ENCODE measurements at places on chromosomes 5 and 9. TPM values are rescaled to one million over a fixed set of nuclear protein-coding genes. Genes with fewer than 3 reads are reported as not detected.
A peak's percentile ranks its signal among the peaks of the same experiment; 100 is the strongest.

DNA sequence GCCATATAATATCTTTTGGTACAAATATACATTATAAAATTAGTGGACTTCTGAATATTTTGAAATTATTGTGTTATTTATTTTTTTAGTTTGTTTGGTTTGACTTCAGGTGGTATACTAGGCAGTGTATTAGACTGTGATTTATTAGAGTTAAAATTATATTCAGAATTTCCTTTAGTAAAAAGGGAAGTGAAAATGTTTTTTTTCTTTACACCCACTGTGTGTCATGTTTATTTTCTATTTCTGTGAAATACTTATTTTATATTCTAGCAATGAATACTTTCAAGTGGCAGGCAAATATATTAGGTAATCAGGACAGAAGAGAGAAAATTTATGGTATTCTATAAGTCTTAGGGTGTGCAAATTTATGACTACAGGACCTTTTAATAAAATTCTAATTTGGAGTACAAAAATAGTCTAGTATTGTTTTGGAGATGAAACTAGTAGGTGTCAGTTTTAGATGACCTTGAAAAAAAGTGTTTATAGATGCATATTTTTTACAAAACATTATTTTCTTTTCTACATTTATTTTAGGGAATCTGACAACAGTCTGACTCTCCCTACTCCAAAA lies 8.8 kb downstream of the CSNK1G3 start:
- no peak for DNase-seq

GRCh38 chr5:82599692-82600091 lies 321.5 kb upstream of the RPS23 start:
- DNase-seq = no peak

DNA sequence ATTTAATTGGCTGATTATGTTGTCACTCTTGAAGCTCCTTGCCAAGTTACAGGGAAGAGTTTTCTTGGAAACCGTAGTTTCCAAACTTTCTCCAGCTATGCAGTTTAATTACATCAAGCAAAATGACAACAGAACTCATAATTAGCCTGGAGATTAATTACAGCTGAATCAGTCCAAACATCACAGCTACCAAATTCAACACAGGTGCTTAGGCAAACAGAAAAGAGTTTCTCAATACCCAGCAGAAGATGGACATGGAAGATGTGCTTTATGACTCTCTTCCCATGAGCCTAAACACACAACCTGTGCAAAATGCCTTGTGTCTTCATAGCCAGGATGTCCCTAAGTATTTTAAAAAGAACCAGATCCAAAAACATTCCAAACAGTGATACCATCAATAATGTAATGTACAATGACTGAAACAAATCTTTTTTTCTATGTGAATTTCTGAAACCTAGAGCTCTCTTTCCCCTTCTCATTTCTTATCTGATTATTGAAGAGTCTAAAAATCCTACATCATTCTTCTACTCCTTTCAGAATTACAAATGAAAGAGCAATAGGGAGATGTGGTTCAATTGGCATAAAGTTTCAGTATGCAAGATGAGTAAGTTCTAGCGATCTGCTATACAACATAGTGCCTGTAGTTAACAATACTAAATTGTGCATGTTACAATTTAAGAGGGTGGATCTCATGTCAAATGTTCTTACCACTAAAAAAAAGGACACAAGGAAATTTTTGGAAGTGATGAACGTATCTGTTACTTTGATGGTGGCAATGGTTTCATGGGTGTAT lies 124.3 kb downstream of the RASEF start:
- no peak for DNase-seq

The SARDH gene
- total RNA-seq = 4.1 TPM

The ADAMTS16 gene
- total RNA-seq = not detected

- DNase-seq = no peak
Measured at GRCh38 chr5:172145870-172146747, 41.9 kb downstream of the STK10 start.

The LPAR1 gene
- total RNA-seq = not detected

DNA sequence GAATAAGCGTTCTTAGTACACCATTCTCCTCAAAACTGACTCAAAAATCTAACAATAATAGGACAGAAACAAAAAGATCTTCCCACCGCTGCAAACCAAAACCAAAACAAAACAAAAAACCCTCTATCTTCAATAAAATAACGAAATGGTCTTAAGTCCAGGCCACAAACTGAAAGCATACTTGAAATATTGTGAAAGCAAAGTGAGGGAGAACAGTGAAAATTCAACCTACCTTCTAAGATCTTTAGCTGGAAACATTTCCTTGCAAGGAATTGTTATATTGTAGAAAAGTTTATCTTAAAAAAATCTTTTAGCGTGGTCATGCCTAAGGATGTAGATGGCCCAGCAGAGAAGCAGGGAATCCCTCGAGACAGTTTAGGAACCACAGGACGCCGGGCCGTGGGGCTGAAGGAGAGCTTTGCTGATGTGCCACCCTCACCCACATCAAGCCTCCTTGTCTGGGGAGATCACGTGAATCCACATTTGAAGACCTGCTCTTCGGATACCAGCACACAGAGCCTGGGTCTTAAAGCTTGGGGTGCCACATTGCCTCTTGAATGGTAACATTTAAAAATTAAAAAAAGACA lies 27.8 kb upstream of the LVRN start:
- DNase-seq = no peak

GRCh38 chr5:132019337-132019736 lies 7.9 kb upstream of the ACSL6 start:
- DNase-seq = peak; percentile 4

DNA sequence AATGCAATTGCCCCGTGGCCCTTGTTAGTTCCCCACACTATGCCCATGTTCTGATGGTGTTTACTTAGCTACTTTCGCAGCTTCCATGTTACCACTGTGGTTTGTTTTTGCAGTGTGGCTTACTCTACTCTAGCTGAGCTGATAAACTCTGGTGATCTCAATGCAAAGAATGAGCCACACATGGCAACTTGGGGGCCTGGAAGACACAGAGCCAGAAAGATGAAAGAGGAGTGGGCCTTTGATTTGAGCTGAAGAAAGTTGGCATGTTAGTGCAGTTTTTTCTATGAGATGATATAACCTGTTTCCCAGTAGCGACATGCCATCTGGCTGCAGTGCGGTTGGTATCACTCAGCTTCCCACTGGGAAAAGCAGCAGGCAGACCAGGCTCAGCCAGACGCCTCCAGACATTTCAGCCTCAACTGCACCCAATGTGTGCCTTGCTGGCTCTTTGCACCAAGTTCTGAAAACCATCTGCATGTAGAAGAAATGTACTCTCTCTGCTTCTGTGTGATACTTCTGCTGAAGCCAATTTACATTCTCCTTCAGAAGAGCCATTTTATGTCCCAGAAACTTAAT lies 329.4 kb downstream of the ARHGEF28 start:
- DNase-seq = no peak

DNA sequence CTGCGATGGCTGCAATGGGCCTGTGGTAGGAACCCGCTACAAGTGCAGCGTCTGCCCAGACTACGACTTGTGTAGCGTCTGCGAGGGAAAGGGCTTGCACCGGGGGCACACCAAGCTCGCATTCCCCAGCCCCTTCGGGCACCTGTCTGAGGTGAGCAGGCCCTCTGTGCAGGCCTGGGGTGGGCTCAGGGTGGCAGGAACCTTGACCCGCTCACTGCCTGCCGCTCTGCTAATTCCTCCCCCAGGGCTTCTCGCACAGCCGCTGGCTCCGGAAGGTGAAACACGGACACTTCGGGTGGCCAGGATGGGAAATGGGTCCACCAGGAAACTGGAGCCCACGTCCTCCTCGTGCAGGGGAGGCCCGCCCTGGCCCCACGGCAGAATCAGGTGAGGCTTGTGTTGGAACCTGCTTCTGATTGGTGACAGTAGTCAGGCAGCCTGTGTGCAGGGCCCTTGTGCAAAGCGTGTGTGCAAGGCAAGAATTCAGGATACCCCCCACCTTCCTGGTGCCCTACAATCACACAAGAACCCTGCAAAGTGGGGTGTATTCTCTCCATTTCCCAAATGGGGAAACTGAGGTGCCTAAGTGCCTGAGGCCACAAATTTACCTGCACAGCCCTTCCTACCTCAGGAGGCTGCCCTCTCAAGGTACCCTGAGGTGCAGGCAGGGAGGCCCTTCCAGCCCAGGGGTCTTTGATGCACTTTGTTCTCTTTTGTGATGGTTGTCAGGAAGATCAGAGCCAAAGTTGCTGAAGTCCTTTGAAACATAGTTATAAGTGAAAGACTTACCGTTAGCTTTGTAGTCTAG lies 3.4 kb downstream of the SQSTM1 start:
- peak; percentile 10 for DNase-seq

GRCh38 chr9:8489835-8490234 lies 690.3 kb upstream of the DMAC1 start:
- DNase-seq = no peak

- no peak for DNase-seq
Measured at GRCh38 chr9:100554935-100555401, 22.9 kb upstream of the CAVIN4 start.

DNA sequence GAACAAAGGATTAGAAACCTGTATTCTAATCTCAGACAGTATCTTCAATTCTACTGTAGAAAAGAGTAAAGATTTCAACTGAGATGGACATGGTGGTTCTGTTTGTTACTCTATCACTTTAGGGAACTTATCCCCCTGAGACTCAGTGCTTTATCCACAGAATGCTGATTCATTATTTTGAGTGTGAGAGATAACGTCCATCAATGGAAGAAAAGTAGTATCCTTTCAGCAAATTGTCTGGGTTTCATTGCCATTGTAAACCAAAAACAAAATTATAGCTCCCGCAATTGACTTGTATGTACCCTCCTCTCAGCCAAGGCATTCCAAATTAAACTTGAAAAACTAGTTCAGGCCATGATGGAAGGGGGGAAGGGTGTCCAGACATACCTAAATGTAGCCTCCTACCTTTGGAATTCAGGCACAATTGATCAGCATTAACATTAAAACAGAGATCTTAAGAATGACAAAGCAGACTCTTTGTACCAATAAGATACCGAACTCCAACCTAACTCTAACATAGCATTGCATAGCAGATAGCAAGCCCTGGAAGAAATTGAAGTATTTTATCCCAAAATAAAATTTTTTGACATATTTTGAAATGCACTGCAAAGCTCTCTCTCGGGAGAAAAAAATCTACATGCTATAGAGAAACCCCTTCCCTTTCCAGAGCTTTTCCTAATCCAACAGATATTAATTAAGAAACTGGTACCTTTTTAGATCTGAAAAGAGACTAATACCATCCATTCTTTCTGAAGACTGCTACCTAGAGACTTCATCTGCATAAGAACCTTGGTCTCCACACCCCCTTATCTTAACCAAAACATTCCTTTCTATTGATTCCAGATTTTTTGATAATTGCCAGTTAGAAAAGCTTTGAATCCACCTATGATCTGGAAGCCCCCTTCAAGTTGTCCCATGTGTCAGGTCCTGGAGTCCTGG lies 1055.7 kb downstream of the PTPRD start:
- no peak for DNase-seq

The GABRB2 gene
- total RNA-seq = not detected

DNA sequence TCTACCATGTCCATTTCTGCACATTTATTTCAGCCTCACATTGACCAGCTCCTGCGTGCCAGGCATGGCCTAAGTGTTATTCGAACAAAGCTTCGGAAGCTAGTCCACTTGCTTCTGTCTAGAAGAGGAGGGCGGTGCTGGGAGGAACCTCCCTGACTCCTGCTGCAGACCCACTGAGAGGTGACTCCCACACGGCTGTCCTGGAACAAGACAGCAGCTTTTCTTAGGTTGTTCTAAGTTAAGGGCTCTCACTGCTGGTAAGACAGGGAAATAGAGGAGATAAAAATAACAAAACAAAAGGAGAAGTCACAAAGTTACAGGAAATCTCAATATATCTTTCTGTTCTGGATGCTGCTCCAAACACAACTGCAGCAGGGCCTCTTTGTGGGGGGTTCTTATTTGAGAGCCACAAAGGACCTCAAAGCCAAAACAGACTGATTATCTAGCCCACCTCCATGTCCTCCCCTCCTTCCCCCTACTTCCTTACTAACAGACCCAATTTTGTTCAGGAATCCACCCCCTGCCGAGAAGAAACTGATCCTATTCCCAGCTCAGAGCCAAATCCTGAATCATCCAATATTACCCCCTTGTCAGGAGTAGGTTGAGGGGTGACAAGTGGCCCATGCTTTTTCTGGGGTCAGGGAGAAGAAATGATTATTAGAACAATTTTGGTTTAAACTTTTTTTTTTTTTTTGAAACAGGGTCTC lies 28.4 kb upstream of the KCNIP1 start:
- no peak for DNase-seq

- DNase-seq = peak; percentile 63
Measured at GRCh38 chr9:137453643-137454081, 5.5 kb downstream of the NSMF start.

The C1QTNF2 gene
- total RNA-seq = not detected

DNA sequence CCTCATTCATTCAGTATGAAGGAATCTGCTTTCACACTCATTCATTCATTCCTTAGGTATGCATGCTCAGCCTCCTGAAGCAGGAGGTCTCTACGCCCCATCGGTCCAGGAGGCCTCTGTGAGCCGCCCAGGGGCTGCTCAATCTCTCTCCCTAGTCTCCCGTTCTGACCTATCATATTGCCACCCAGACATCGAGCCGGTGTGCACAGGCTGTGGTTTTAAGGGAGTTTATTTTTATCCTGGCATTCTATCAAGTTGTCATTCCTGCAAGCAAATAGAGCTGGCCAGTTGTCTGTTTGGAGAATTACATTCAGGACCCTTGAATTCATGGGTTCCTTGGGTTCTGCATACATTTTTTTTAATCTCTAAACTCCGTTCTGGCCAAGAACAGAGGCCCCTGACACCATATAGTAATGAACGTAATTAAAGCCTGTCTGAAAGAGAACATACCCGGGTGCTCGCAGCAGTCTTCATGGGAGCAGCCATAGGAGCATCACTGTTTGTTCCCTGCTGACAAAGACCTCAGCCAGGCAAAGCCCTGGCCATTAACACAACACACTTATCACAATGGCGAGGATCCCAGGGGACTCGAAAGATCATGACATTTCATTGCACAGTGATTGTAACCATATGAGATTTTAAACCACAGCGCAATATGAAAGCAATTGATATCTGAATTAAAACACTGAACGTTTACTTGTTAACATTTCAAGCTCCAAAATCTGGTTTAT lies 80.9 kb downstream of the ADAMTS16 start:
- no peak for DNase-seq

GRCh38 chr5:153824909-153825308 lies 213.8 kb downstream of the FAM114A2 start:
- no peak for DNase-seq

The PCSK1 gene
- total RNA-seq = not detected

DNA sequence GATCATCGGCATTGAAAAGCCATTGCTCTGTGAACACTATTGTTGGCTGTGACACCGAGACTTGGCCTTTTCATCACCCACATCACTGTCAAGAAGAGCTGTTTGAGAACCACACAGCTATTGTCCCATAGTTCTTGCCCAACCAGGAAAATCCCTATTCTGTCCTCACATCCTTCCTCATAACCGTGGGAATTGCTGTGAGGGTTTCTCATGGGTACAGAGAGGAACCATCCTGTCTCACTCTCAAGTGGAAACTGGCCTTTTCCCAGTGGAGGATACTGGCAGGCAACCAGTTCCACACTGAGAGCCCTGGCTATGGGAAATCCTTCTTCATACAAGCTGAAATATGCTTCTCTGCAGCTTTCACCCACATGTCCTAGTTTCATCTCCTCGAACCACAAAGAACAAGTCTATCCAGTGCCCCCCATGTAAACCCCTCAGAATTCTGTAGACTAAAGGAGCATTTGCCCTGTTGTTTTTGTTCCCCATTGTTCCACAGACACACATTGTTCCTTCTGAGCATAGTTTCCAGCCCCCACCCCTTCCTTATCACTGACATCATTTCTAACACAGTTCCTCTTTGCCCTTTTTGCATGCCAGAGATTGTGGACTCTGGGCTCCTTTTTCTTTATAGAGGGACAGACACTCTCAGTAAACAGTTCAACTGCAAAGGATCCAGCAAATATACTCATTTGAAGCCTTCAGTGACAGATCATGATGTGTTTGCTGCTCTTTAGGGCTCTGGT lies 57.8 kb upstream of the C5orf46 start:
- DNase-seq = no peak

All from natural killer cell (primary cell).